ENCODE measurements at places on chromosomes 7 and 10.
A peak's percentile ranks its signal among the peaks of the same experiment; 100 is the strongest.

GRCh38 chr7:77837966-77838365, 39.4 kb downstream of the PHTF2 start:
- no peak for DNase-seq

- no peak for DNase-seq
Measured at GRCh38 chr7:231030-231857, 38.9 kb downstream of the FAM20C start.

GRCh38 chr10:66521506-66521905, 404.3 kb upstream of the LRRTM3 start:
- DNase-seq, result no peak

DNA sequence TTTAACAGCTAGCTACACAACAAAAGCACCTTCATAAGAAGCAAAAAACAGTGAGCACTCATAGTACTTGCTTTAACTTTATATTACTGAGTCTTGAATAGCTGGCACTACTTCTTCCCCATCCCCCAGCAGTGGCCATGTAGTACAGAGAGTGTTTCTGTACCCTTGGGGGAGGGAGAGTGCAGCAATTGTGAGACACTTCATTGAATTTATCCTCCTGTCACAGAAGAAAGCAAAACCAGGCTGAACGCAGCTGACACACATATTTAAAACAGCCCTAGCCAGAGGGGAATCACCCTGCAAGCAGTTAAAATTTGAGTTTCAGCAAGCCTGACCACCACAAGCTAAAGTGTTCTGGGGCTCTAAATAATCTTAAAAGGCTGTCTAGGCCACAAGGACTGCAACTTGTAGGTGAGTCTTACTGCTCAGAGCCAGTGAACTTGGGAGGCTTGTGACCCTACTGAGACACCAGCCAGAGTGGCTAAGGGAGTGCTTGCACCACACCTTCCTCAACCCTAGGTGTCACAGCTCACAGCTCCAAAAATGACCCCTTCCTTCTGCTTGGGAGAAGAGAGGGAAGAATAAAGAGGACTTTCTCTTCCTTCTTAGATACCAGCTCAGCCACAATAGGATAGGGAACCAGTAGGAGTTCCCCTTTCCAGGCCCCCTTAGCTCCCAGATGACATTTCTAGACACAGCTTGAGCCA, 97.7 kb upstream of the MEOX2 start:
- DNase-seq, result no peak

GRCh38 chr10:107865691-107866090, 701.2 kb upstream of the SORCS1 start:
- DNase-seq, result no peak

DNA sequence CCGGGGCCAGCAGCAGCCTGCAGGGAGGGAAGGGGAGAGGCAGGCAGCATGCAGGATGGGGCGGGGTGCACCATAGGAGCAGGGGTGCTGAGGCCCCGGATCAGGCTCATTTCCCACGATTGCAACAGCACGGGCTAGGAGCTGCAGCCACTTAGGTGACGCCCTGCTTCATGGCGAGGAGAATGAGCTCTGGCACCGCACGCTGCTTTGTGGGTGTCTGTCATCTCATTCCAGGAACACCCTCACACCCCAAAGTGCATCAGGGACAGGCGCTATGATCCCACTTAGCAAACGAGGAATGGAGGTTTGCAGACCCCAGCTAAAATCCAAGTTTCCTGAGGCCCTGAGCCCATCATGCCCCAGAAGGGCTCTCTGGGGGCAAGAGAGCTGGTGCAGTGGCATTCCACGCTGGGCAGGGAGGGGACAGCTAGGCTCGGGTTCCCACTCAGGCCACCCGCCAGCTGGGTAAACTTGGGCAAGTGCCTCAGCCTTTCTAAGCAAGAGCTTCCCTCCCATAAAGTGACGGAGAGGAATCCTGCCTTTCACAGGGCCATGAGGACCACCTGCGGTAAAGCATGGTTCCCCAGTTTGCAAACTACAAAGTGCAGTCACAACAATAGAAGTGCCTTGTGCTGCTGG, 9.3 kb downstream of the KCNH2 start:
- no peak for DNase-seq

DNA sequence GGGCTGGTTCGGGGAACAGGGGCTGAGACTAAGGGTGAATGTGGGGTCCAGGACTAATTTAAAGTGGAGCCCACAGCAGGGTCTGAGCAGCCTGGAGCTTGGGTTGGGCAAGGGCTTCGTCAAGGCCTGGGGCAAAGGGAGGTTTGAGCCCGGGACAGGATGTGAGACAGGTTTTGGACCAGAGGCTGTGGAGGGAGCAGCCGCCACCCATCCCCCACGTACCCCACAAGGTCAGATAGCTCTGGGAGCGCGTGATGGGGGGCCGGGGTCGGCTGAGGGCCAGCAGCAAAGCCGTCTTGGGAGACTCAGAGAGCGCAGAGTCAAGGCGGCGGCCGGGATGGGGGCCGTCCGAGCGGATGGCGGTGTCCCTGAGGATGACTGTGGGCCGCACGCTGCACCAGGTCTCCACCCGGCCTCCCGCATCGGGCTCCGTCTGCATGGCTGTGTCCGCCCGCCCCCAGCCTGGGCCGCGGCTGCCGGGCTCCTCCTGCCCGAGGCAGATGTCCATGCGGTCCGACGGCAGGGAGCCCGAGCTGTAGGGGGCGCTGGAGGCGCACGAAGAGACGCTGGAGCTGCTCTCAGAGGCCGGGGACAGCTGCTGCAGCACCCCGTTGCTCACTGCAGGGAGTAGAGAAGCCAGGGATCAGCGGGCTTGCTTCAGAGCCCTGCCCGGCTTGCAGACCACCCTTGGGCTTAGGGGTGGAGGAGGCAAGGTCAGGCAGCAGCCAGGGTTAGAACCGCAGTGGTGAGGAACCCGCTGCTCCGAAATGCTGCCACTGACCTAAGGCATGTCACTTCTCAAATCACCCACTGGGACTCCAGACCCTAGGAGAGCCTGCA, 12.1 kb downstream of the PDZD7 start:
- DNase-seq, result peak; percentile 71

DNA sequence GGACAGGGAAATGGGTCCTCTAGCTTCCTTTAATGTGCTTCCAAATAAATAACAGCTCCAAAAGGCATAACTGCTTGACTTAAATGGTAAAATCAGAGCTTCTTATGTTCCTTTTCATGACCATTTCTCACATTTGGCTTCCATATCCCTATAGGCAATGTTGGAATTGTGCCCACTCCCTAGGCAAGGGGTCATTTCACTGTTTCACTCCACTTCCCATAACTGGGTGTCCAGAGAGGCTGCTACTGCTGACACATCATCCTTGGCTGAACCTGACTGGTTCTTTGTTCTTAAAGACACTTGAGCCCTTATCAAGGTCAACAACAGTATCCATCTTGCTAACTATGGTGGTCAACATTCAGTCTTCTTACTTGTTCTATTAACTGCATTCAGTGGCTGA, 37.1 kb downstream of the PRTFDC1 start:
- no peak for DNase-seq

GRCh38 chr10:116993610-116994009, 11.4 kb downstream of the SHTN1 start:
- no peak for DNase-seq

- DNase-seq, result peak; percentile 29
Measured at GRCh38 chr10:32377458-32378259, 30.7 kb upstream of the EPC1 start.

- no peak for DNase-seq
Measured at GRCh38 chr10:69614130-69614529, 15.9 kb upstream of the FAM241B start.

DNA sequence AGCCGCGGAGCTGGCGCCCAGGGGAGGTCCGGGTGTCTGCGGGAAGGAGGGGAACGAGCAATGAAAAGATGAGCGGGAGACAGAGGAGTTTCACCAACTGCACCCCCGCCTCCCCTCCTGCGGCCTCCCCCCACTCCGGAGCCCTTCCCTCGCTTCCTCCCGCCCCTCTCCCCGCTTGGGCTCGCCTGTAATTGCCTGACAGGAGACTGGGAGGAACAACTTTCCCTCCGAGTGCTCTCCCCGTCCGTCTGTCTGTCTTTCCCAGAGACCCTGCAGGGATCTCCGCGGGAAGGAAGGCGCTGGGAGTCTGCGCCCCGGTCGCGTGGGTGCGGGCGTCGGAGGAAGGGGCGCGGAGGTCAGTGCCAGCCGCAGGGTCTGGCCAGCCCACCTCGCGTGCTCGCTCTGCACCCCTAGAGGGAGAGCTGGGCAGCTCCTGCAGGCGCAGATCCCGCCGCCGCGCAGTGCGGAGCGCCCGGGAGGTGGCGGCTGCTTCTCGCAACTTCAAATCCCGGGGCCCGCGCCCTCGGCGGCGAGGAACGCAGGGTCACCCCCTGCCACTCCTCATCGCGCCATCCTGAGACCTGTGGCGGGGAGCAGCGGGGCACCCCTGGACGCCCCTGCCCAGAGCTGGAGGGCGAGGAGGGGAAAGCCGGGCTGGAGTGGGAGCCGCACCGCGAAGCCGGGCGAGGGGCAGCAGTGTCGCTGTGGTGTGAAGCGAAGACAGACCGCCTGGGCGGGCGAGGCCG, 511 bp upstream of the NRP1 start:
- peak; percentile 96 for DNase-seq

GRCh38 chr10:98394851-98395440, 20.0 kb downstream of the PYROXD2 start:
- DNase-seq, result no peak

DNA sequence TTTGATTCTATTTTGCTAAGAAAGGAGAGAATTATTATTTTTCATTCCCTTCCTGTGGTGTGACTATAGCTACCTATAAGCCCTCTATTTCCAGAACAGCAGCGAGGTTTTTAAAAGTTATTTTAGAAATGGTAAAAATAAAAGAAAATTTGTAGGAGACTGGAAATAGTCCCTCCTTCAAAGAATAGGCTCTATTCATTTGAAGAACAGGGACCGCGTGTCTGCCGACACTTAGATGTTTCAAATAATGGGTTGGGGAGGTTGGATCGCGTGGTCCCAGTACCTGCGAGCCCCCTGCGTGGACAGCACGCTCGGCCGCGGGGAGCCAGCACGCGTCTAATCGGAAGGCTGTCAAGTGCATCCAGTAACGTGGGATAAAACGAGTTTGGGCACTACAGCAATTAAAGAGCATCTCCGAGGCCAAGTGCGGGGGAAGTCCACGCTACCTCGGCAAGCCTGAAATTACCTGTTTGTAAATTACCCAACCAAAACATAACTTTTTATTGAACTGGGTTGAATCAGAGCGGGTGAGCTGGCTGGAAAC, 1.0 kb downstream of the CACNA2D1 start:
- DNase-seq, result no peak

DNA sequence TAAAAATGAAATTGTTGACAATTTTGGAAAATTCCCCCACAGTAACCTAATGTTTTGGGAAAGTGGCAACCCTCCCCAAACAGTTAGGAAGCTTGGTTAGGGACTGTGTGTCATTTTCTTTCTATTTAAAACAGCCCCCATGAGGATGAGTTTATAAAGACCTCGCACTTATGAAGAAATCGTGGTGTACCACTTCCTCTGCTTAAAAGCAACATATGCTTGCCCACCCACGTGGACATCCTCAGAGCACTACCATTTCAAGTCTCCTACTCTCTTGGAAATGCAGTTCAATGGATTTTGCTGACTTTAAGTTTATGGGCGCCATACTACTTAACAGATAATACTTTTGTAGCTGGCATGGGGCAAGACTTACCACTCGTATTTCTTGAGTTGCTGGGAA, 223.8 kb downstream of the DYNC1I1 start:
- DNase-seq, result no peak
